ENCODE measurements at places on chromosomes 1 and 21.
A peak's percentile ranks its signal among the peaks of the same experiment; 100 is the strongest.

DNA sequence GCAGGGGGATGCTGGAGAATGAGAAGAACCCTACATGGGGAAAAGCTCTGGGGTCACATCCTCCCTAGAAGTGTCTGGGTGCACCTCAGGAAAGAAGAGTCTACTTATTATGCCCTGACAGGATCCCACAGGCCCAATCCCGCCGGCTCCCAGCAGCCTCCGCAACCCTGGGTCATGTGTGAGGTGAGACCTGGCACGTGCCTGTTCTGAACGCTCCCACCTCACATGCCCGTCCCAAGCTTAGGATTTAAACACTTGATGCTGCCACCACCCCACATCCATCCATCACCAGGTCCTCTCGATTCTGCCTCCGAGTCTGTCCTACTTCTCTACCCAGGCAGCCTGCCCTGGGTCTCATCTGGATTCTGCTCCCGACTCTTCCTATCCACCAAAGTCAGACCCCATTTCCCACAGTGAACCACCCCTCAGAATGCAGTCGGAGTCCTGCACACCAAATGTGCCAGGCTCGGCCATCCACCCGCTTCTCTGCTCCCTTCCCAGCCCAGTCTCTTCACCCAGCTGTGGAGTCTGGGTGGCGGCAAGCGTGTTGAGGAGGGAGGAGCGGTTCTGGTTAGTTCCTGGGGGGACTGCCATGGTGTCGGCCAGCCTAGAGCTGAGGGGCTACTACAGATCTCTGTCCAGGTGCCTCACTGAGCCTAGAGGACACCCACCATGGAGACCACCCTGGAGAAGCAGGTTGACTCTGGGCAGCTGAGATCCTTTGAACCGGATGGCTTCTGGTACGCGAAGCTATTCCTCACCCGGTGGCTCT, 23.9 kb downstream of the SLC2A1 start:
- no peak for DNase-seq

DNA sequence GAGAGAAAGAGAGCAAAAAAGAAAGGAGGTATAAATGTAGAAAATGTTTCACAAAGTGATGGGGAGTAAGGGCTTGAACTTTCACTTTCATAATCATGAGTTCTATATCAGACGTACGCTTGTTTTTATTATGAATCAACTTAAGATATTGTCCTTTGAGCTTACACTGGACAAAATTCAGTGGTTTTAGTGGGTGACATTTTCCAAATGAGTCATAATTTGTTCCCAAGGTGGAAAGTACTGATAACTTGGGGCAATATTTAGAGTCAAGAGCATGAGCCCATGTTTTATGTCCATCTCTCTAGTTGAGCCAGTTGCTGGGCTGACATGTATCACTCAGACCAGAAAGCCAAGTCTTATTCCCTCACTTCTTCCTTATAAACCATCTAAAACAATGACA, 161.6 kb downstream of the CHRM3 start:
- no peak for DNase-seq

GRCh38 chr1:221089273-221089672, 210.0 kb downstream of the HLX start:
- DNase-seq, result no peak

DNA sequence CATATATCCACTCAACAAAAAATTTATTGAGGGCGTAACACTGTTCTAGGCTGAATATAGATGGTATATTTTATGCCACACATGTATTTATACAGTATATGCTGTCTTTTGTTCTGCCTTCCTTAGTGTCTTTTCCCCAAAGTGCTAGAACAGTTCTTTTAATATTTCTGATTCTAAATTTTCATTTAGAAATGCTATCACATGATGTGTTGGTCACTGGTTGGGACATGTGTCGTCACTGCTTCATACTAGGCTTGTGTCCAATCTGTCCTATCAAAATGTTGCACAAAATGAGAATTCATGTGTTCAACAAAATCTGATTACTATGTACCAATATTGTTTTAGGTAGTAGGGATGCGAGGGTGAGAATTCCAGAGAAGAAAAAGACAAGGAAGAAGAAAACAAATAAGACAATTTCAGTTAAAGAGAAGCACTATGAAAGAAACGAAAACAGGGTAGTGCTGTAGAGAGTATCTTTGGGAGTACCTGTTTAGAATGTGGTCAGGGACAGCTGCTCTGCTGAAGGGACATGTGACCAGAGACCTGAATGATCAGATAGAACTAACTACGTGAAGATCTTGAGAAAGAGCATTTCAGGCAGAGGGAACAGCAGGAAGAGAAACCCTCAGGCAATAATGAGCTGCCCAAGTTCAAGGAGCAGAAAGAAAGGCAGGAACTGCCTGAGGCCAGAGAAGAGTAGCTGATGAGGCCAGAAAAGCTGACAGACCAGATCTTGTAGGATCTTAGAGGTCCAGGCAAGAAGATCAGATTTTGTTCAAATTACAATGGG, 1.3 kb downstream of the KMO start:
- DNase-seq, result no peak

DNA sequence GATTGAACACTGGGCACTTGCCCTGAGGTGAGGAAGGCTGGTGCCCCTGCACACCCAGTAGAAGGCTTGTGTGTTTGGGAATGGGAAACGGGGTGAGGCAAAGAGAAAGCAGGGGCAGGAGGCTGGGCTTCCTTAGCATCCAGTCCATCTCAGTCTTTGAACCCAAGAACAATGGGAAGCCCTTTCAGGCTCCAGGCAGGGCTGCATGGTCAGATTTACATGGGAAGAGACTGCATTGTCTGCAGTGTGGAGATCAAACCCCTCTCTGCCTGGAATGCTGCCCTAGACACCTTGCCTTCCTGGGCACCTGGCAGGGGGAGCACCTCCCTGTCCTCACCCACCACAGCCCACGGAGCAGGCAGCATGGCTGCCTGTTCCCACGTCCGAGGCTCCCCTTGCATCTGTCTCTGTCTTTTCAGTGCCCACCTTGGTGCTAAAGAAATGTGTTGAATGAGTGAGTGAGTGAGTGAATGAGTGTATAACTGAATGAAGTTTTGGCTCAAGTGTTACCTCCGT, 268.5 kb downstream of the GRIK3 start:
- no peak for DNase-seq

GRCh38 chr1:1758692-1759455, 19.4 kb downstream of the NADK start:
- DNase-seq, result peak; percentile 24

GRCh38 chr1:231099996-231100767, 60.1 kb upstream of the FAM89A start:
- DNase-seq, result no peak

DNA sequence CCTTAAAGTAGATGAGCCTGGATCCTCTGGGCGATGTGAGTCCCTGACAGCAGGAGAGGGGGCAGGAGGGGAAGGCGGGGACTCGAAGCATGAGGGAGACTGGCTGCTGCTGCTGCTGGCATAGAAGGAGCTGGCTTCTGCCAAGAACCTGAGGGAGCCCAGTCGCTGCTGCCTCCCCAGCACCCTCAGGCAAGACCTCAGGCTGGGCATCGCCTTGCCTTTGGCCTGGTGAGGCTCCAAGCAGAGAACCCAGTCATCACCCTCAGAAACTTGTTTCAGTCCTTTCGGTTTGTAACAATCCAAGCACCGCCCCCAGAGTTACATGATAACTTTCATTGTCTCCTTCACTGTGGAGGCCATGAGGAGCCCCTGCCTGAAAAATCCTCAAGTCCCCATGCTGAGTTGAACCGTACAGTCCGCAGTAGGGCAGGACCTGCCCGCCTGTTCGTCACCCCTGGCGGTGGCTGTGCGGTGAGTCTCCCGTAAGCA, 38.8 kb downstream of the POFUT2 start:
- DNase-seq, result no peak

DNA sequence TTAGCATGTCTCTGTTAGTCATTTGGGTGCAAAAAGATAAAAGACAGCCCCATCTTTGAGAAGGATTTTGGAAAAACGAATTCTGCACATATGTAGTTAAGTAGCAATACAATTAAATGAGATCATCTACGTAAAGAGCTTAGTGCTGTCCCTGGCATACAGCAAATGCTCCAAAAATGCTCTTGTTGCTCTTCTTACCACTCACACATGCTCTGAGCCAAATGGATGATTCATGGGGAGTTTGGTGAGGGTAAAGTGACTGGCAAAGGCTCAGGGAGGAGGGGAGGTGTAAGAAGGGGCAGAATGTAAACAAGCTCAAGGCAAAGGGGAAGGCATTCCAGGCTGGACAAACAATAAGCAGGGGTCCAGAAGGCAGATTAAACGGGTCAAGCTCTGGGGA, 191.9 kb downstream of the AK5 start:
- DNase-seq, result no peak

GRCh38 chr1:98962156-98962555, 42.5 kb downstream of the PLPPR5 start:
- DNase-seq, result no peak

- DNase-seq, result no peak
Measured at GRCh38 chr1:227889047-227889862, 58.5 kb downstream of the WNT9A start.

- no peak for DNase-seq
Measured at GRCh38 chr1:117613969-117614729, 8.3 kb downstream of the TENT5C start.

GRCh38 chr1:69611316-69611715, 43.6 kb downstream of the LRRC7 start:
- DNase-seq, result no peak

GRCh38 chr1:29673669-29674626, 437.6 kb downstream of the PTPRU start:
- DNase-seq, result no peak

- no peak for DNase-seq
Measured at GRCh38 chr1:211377539-211378450, 51.2 kb downstream of the TRAF5 start.

DNA sequence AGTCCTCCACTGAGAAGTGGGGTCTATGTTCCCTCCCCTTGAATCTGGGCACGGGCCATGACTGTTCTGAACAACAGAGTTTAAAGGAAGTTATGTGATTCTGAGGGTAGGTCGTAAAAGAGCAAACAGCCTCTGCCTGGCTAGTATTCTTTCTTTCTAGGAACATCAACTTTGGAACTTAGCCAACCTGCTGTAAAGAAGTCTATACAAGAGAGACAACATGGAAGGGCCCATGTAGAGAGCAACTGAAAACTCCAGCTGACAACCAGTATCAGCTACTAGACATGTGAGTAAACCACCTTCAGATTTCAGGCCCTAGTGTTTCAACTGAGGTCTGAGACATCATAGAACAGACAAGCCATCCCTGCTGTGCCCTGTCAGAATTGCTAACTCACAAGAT, 7.5 kb downstream of the SELENOF start:
- DNase-seq, result no peak

- DNase-seq, result no peak
Measured at GRCh38 chr1:47424336-47424982, 8.4 kb downstream of the FOXE3 start.

DNA sequence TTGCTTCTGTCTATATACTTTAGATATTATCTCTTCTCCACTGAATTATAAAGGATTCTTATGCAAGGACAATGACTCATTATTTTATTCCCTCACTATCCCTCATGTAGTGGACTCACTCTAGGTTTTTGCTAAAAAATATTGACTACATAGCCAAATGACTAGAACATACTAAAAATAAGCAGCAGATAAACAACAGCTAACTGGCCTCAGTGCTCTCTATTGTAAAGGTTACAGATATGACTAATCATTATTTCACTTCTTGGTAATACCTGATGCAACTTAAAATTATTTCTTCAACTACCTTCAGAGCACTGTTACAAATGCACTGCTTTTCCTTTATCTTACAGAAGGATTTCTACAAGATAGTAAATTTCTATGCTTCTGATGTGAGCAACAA, 147.6 kb upstream of the DEPDC1 start:
- DNase-seq, result no peak

DNA sequence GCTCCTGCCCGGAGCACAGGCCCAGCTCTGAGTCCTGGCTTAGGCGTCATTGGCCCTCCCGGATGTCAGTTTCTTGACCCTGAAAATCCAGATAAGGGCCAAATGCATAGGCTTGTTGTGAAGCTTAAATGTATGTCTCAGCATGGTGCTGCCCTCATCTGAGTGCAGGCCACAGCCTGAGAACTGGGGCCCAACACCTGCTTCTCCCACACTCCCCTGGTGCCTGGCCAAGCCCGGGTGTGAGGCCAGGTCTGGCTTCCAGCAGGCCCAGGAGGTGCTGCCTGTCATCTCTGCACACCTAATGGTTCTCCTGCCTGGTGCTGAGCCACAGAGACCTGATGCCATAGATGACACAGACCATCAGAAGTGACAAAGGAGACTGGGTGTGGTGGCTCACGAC, 14.0 kb downstream of the MX2 start:
- DNase-seq, result no peak

DNA sequence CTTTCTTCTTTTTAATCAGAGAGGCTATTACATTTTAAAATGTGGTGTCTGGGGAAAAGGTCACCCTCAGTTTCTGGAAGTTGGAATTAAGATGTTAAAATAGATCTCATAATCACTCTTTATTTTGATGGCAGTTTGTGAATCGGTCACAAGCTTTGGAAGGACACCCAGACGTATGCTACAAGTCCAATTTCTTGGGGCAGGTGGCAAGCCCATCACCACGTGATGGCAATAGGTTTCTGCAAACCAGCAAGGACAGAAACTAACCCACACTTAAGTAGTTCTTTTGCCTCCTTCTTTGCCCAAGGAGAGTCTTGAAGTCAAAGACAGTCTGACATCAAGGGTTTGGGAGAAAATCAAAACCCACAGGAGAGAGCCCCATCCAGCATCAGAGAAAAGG, 72.9 kb downstream of the C1orf87 start:
- peak; percentile 3 for DNase-seq

DNA sequence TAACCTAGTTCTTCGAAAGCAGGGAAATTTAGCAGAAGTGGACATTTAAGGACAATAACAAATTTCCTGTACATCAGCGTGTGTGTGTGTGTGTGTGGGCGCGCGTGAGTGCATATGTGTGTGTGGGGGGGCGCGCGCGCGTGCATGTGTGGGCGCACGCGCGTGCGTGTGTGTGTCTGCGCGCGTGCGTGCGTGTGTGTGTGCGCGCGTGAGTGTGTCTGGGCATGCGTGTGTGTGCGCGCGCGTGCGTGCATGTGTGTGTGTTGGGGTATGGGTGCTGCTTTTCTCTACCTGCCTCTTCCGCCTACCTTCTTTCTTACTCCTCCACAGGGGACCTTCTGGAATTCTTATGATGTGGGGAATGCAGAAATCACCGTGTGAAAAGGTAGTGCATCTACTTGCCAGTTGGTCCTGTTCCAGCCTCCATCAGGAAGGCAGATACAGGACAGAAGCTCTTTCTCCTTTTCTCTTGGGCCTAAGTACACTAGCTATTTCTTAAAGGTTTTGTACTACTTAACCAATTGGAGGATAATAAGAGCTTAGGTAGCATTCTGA, 165.4 kb upstream of the KCNK2 start:
- DNase-seq, result no peak

DNA sequence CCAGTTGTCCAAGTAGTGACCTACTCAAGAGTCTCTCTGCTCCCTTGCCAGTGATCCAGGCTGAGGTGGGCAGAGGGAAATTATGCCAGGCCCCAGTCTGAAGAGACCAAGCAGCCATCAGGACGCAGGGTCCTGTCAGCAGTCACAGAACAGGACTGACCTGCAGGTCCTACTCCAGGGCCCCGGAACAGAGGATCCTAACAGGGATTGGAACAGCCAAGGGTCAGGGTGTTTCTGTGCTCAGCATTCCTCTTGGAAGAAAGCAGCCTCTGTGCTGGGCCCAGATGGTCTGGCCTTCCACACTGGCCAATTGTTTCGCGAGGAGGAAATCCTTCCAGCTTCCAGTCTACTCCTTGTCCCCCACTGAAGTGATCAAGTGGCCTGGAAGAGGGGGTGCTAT, 41.6 kb upstream of the USP1 start:
- DNase-seq, result no peak

GRCh38 chr1:153869486-153869885, 53.3 kb downstream of the GATAD2B start:
- DNase-seq, result no peak

Measured in C1 segment of cervical spinal cord (tissue), 14 donors.